ENCODE measurements at places on chromosomes 1 and 21.

- DNase-seq = no peak
Observed at GRCh38 chr1:85862456-85862855, 154.2 kb upstream of the ZNHIT6 start.

- no peak for DNase-seq
Observed at GRCh38 chr1:37932759-37933158, 14.1 kb downstream of the INPP5B start.

DNA sequence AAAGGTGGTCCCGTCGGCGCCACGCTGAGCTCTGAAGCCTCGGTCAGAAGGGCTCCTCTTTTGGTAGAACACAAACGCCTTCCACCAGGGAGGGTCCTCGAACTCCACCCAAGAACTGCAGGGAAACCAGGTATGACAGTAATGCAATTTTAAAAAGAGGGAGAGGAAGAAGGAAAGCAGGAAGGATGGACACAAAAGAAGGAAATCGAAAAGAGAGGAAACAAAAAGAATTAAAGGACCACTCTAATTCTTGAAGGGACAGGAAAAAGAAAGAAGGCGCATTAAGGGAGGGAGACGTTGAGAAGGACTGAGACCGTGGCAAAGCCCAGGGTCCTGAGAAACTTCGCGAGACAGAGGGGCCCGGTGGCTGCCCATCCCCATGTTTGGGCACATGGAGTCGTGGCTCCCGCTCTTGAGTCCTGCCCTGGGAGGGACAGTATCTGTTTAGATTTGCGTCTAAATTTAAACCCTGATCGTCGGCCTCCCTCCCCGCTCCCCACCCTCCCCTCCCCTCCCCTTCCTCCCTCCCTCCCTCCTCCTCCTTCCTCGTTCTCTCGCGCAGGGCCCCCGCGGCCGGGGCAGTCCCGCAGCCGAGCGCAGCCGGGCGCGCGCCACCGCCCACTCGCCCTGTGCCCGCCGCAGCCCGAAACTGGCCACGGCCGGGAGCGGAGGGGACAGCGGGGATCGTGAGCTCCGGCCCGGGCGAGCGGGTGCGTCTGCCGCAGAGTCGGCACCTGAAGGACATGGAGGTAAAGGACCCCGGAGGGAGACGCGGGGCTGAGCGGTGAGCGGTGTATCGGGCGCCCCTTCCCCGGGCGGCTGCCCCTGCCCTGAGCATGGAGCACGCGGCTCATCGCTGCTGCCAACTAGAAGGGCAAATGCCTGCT lies at the start of gene RCSD1:
Gene RCSD1 (plus strand): TSS at position 552 of the 887 bp plus-strand sequence. CDS start 192 bp downstream, at position 744.
- DNase-seq = no peak

DNA sequence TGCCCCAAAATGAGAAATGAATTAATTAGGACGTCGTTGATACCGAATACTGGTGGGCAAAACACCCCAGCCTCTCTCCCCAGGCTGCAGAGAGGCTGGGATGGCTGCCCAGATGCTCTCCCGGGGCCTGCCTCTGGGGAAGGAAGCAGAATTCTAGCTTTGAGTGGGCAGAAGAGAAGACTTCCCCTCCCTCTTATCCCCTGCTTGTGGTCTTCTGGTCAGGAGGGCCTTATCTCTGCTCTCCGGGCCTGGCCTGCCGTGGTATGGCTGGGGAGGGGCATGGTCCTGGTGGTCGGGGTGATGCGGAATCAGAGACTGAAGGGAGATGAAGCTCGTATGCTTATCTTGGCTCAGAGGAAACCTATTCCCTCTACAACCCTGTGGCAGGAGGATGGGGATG lies 9.8 kb upstream of the CSF3R start:
- no peak for DNase-seq

GRCh38 chr1:178311164-178311563 lies 185.6 kb downstream of the CLEC20A start:
- DNase-seq = no peak
